CD4-positive, alpha-beta T cell treated with Interleukin-12 subunit alpha and Interleukin-12 subunit beta, for 1 hour (primary cell): ENCODE measurements at places on chromosomes 2 and 18.

DNA sequence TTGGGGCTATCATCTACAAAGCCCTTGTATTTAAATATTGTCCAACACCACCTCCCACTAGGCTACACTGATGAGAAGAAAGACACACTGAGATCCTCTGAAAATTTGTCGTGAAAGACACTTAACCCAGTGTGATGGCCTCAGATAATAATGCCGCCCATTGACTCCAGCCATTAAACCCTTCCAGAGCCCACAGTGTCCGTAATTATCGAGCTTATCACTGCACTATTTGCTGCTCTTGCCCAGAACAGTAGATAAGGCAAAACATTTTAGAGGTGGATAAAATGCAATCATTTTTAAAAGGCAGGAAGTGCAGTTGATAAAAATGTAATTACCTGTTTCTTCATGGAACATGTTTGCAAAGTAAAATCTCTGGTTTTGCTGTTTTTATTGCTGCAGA lies 121.3 kb upstream of the DDX18 start:
- no peak for DNase-seq

DNA sequence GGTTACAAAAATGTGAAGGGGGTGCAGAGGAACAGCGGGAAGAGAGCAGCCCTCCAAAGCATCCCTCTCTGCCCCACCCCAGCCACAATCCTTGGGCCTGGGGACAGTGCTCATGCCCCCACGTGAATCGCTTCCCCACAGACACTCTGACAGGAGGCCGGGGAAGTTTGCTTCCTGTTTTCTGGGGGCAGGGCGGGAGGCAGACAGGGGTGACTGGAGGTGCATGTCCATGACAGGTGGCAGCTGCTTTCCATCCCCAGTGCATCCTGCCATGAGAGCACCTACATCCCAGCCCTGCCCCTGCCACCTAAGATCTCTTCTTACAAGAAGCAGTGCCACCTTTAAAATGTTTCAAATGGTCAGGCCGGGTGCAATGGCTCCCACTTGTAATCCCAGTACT lies 47.2 kb upstream of the UBE2F start:
- DNase-seq: no peak

DNA sequence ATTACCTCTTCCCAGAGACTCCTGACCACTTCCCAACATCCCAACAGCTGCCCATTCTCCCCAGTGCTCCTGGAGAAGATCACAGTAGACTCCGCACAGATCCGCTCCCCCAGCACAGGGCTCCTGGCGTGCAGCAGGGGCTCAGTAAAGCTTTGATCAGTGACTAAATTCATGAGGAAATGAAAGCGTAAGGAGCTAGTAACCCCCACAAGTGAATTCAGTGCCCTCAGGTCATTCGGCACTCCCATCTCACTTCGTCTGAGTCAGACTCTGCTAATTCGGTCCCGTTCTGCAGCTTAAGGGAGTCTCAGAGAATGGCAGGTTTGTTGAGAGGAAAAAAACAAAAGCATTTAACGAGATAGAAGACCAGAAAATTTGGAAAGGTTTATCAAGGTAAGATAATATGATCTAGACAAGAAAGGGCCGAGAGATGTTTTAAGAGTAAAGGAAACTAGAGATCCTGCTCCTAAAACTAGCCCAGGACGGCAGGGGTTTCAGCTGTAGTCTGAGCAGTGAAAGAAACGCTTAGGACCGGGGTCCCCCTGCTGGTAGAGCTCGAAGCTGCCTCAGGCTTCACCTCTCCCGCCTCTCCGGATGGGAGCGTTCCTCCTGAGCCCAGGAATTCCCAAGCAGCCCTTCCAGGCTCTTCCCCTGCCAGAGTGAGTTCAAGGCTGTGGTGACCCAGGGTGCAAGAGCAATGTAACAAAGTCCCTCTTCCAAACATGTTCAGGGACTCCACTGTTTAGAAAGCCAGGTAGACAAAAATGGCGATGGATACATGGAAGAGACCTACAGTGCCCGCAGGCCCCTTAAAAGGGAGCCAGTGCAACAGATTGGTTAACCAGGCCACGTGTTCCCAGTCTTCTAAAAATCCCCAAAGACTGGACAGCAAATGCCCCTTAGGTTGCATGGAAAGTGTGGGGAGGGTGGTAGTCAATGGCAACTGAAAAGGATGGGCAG lies 127.3 kb downstream of the DNER start:
- no peak for DNase-seq

- peak; percentile 29 for DNase-seq
Observed at GRCh38 chr2:203650860-203651613, 55.4 kb upstream of the CD28 start.

GRCh38 chr2:151619337-151619989 lies 114.8 kb downstream of the NEB start:
- no peak for DNase-seq

GRCh38 chr2:124804014-124804940 lies 779.2 kb downstream of the CNTNAP5 start:
- no peak for DNase-seq

DNA sequence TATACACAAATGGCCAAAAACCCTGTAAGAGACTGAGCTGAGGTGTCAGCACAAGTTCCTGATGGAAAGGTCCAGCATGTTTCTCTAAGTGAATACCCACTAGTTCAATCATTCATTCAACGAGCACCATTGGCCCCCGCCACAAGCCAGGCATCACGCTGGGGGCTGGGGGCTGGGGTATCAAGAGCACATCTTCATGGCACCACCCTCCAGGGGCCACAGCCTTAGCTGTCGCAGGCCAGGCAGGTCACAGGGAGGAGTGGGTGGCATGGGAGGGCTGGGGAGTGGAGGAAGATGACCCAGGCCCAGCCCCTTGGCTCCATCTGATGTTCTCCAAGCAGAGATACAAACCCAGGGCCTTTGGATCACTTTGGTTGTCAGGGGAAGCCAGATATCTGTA lies 97.9 kb downstream of the ACKR3 start:
- DNase-seq: no peak
